ENCODE measurements at places on chromosomes 1 and 21.

DNA sequence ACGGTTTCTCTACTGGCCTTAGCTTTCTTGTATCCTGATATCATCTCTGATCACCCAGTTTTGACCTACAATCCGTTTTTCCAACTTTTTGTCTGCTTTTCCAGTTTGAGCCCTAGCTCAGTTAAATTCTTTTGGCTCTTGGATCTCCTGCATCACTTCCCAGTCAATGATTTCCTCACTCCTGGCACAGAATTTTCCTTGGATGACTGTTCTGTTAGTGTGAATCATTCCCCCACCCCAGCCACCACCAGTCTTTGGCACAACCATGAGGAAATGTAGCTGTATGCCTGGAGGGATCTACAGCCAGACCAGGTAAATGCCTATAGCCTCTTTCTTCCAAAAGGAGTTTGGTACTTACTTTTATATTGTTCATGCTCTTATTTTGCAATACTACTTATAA is 187.2 kb upstream of the PTGFR start:
- DNase-seq: no peak

DNA sequence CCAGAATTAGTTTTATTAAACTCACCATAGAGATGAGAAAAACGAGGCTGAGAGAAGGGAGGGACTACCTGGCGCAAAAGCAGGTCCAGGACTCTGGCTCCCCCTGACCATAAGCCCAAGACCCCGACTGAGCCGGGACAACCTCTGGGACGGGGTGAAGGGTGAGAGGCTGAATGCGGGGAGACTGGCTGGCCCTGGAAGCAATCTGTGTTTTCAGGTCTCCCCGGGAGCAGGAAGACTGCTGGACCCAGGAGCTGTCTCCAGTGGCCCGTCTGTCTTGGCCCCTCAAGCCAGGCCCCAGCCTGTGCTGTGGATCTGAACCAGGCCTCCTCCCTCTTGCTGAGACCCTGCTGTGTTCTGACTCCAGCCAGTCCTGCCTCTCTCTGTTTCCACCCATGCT is 240.8 kb downstream of the TRABD2B start:
- DNase-seq: no peak

DNA sequence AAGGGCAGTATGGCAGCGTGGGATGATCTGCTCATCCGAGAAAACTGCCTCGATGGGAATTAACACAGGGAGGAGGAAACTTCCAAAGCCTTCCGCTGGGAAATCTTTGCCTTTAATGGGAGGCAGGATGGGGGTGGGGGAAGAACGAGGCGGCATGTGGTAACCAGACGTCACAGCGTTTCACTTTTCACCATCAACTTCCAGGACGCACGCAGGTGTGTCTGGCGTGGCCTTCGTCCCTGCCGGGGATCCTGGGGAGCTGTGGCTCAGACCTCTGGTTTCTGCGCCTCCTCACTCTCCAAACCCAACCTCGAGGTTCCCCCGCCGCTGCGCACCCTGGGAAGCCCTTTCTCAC is 282 bp downstream of the RSPH1 start:
- peak; percentile 73 for DNase-seq

DNA sequence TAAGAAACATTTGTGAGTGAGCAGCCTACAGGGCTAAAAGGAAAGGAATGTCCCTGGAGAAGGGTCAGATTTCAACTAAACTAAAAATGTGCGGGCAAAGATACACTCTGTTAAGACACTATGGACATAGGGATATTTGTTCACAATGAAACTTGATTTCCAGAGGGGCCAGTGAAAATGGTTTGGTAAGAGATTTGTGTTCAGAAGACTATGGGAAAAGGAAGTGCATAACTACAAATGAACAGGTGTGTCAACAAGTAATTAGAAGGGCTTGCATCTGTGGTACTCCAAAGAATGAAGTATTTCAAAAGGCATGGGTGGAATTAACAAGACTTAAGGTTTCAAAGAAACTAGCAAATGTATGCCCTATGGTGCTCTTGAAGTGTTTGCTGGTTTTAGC is 60.4 kb downstream of the NME7 start:
- DNase-seq: peak; percentile 56

- DNase-seq: no peak
These were observed 103.6 kb upstream of the ZRANB2 start for GRCh38 chr1:71184410-71184809.

- DNase-seq: no peak
These were observed 77.3 kb upstream of the ARHGEF16 start for GRCh38 chr1:3377166-3377565.

- no peak for DNase-seq
These were observed 22.8 kb downstream of the RAB7B start for GRCh38 chr1:205980237-205980870.

GRCh38 chr1:62288224-62288623 is 31.0 kb downstream of the KANK4 start:
- DNase-seq: no peak

DNA sequence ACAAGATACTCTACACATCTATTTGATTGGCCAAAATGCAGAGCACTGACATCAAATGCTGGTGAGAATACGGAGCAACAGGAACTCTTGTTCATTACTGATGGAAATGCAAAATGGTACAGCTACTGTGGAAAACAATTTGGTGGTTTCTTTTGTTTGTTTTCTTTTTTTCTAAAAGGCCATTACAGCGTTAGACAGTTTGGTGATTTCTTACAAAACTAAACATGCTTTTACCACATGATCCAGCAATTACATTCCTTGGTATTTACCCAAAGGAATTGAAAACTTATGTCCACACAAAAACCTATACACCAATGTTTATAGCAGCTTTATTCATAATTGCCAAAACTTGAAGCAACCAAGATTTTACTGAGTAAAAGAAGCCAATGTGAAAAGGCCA is 66.4 kb upstream of the FBXO28 start:
- DNase-seq: no peak

- DNase-seq: peak; percentile 29
These were observed 9.6 kb downstream of the ENSA start for GRCh38 chr1:150619576-150620509.

GRCh38 chr1:156600733-156601121 is 552 bp downstream of the GPATCH4 start:
- DNase-seq: no peak

DNA sequence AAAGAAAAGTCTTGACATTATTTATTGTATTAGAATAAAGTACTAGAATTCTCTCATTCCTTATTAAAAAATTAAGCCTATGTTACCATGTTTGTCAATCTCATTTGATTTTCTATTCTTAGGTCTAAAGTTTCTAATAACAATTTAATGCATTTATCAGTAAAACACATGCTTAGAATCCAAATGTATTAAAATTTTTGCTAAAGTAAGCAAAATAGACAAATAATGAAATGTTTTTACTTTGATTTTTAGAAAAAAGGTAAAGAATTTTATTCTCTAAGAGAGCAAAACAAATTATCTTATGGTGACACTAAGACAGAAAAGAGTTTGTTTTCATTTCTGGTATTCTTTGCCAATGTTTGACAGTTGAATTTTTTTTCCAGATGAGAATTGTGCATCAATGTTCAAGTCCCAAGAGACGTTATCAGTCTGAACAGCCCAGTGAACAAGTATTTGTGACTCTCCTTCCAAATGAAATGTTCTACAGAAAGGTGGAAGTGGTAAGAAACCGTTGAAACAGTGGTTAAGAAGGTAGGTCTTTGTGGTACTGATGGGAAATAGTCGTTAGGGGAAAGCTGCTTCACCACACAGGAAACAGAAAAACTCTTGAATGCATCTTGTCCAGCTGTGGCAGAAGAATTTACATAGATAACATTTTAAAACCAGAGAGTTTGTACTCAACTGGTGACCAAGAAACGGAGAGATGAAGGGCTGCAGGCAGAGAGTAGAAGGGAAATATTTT is 402.5 kb downstream of the PTPRC start:
- DNase-seq: no peak

- no peak for DNase-seq
These were observed 59.1 kb downstream of the SLC19A1 start for GRCh38 chr21:45482899-45483821.

DNA sequence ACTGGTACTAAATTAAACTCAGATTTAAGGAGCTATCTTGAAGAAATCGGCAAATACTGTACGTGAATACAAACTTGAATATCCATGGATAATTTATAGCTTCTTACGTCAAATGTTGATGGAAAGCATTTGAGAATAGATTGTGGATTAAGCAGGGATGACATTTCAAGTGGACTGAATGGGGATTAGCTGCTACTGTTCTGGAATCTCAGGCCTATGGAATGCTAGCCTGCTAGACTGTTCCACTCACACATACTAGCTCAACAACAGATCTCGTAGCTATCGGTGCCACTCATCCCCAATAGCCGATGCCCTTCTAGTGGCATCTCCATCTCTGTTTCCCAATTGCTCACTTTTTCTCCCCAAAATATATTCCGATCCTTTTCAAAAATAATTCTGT is 62.0 kb upstream of the USP25 start:
- DNase-seq: no peak

GRCh38 chr21:15272171-15272570 is 207.4 kb upstream of the NRIP1 start:
- no peak for DNase-seq

GRCh38 chr1:200895801-200896530 is 1.3 kb downstream of the INAVA start:
- no peak for DNase-seq

All from NCI-H1105 treated with DMSO at 0.1 percent for 48 hours (cell line).